Activated CD4-positive, alpha-beta memory T cell treated with anti-CD3 and anti-CD28 coated beads for 36 hours (primary cell): ENCODE measurements at places on chromosomes 7 and 10. TPM values are rescaled to one million over a fixed set of nuclear protein-coding genes. Genes with fewer than 3 reads are reported as not detected.

The SEC61A2 gene
- total RNA-seq: 14.6 TPM

DNA sequence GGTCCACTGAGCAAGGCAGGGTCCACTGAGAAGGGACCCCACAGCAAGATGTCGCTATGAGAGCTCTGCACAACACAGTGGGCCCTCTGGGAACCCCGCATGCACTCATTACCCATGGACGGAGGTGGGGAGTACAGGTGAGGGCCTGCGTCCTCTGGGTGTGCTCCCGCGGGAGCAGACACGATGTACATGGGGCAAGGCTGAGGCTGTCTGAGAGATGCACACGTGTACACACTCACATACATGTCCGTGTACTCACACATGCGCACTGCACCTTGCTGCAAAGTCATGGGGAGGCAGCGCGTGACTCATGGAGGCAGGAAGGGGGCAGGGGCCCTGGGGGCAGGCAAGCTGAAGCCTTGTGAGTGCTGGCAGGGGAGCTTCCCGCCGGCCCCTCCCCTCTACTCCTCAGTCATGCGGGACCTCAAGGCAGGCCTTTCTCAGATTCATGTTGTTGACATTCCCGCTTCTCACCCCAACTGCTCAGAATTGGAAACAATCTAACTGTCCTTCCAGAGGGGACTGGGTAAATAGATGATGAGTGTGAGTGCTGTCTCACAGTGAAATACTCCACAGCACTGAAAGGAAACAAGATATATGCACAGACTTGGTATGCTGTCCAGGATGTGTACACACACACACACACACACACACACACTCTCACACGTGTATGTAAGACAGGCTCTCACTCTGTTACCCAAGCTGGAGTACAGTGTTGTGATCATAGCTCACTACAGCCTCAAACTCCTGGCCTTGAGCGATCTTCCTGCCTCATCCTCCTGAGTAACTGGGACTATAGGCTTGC is 40.0 kb downstream of the GOLGA7B start:
- peak; percentile 58 for DNase-seq

DNA sequence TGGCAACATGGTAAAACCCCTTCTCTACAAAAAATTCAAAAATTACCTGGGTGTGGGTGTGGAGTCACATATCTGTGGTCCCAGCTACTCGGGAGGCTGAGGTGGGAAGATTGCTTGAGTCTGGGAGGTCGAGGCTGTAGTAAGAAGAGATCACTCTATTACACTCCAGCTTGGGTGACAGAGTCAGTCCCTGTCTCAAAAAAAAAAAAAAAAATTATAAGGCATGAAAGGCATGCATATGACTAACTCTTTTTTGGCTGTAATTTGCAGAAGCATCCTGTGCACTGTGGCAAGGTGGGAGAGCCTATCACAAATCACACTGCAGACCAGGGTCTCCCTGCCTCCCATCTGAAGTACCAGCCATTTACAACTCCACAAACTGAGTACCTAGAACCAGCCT is 14.1 kb upstream of the MYPN start:
- no peak for DNase-seq

DNA sequence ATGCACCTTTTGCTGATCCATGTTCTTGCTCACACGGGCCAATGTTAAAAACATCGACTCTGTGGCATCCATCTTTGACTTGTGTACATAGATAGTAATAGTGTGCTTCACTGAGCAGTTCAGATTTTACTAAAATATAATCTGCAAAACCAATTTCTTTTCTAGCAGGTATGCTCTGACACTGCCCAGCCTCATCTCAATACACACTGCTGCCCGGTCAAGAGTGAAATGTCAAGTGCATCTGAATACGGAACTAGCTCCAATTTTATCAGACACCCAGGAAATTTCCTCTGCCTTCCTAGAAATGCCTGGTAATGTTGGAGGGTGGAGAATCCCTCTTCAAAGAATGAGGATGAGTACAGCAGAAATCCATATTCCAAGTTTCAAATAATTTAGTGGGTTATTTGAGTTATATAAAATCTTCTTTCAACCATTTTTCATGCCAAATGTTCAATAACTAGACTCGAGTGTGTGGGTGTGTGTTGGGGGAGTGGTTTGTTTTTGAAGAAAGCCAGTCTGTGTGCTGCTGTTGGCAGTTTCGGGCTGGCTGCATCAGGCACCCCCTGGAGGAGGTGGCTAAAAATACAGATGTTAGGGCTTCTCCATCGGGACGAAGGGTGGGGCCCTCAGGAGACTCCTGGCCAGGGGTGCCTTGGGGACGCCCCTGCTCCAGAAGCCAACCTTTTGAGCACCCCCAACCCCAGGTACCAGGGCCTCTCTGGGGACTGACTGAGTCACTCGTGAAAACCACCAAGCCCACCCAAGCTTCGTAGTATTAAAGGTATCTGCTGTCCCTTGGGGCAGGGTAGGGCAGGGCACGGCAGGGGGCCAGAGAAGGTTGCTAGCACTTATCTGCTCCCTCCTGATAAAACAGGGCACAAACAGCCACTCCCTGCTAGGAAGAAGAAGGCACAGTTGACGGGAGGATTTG is 15.4 kb downstream of the CTBP2 start:
- no peak for DNase-seq

DNA sequence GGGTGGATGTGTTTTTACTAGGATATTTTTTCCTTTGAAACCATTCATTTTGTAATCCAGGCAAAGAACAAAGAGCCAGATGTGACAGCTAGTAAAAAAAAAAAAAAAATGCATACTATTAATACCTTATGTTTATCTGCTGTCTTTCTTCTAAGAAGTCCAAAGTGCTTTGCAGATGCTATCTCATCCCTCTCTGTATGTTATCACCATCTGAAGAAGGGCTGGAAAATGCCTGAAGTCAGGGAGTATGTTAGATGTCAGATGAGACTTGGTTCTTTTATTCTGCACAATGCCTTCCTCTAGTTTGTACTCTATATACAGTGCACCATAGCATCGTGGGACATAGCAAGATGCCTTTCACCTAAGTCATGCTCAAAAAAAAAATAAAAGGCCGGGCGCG is 10.4 kb upstream of the CAMK1D start:
- DNase-seq: no peak
